A375 (cell line): ENCODE measurements at places on chromosomes 4 and X. TPM values are rescaled to one million over a fixed set of nuclear protein-coding genes. Genes with fewer than 3 reads are reported as not detected.

The NXF2 gene
- 2.0 and 4.3 TPM in 2 replicates for total RNA-seq

The SOD3 gene
- total RNA-seq, result 20.3 and 22.3 TPM in 2 replicates

The GCNA gene
- 0.53 and 0.83 TPM in 2 replicates for total RNA-seq

The KIT gene
- total RNA-seq, result not detected in 2 replicates

The CSN1S1 gene
- not detected in 2 replicates for total RNA-seq

The TCEAL7 gene
- total RNA-seq, result not detected in 2 replicates

The COQ2 gene
- 10.6 and 13.5 TPM in 2 replicates for total RNA-seq

The RAB40A gene
- total RNA-seq, result not detected in 2 replicates

The NUDT10 gene
- total RNA-seq, result 0.15 and 0.19 TPM in 2 replicates

The AMBN gene
- total RNA-seq, result not detected in 2 replicates

The MAGEA4 gene
- 922 and 926 TPM in 2 replicates for total RNA-seq

The WWC2 gene
- total RNA-seq, result 21.4 and 30.6 TPM in 2 replicates

The LANCL3 gene
- 0.75 and 1.3 TPM in 2 replicates for total RNA-seq

The MCTS1 gene
- total RNA-seq, result 57.4 and 65.9 TPM in 2 replicates

The HDX gene
- total RNA-seq, result 1.2 and 2.1 TPM in 2 replicates

The TEX11 gene
- not detected in 2 replicates for total RNA-seq

The CDKL5 gene
- 0.79 and 1.1 TPM in 2 replicates for total RNA-seq

The TMEM154 gene
- total RNA-seq, result 3.1 and 4.2 TPM in 2 replicates

The GPC4 gene
- 0.16 and 0.30 TPM in 2 replicates for total RNA-seq

The F8A1 gene
- 4.0 and 4.6 TPM in 2 replicates for total RNA-seq

The NUP54 gene
- 26.6 and 29.7 TPM in 2 replicates for total RNA-seq
